ENCODE measurements at places on chromosomes 7 and 10. TPM values are rescaled to one million over a fixed set of nuclear protein-coding genes. Genes with fewer than 3 reads are reported as not detected.

DNA sequence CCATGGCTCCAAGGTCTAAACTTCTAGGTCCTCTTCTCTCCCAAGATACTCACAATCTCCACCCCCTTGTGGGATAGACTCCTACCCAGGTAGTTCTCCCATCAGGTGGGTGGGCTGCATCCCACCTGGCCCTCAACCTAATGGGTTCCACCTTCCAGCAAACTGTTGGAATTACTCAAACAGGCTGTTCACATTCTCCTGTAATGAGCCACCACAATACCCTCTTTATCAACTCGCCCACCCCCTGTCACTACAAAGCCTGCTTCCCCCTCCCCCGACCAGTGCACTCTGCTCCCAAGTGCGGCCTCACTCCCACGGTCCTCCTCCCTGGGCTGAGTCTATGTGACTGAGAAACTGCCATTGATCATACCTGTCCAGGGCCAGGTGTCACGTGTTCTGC, 10.4 kb upstream of the HTR5A start:
- H3K27ac ChIP-seq, result no peak overlapping the region
- H3K4me1 ChIP-seq, result no peaks in the 10 kb centered on the region
- H3K4me3 ChIP-seq, result no peak overlapping the region
- peaks cover 7% of the 10 kb centered on the region for H3K27me3 ChIP-seq

GRCh38 chr10:48417374-48417773, 110.9 kb downstream of the MAPK8 start:
- no peaks in the 10 kb centered on the region for H3K4me1 ChIP-seq
- H3K27ac ChIP-seq, result no peak overlapping the region
- H3K27me3 ChIP-seq, result no peaks in the 10 kb centered on the region
- DNase-seq, result no peak

- H3K27ac ChIP-seq, result no peak overlapping the region
- no peaks in the 10 kb centered on the region for H3K36me3 ChIP-seq
- no peak for DNase-seq
- no peak overlapping the region for H3K4me3 ChIP-seq
- no peaks in the 10 kb centered on the region for H3K27me3 ChIP-seq
Measured at GRCh38 chr7:48931481-48931880, 7.1 kb downstream of the CDC14C start.

DNA sequence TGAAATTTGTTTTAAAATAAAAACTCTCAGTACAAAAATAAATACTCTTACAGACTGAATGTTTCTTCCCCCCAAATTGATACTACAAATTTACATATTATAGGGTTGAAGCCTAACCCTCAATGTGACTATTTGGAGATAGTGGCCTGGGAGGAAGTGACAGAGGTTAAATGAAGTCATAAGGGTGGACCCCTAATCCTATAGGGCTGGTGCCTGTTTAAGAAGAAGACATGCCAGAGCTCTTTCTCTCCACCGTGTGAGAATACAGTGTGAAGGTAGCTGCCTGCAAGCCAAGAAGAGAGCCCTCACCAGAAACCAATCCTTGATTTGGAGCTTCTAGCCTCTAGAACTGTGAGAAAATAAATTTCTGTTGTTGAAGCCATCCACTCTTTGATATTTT, 67.6 kb downstream of the MCU start:
- H3K27ac ChIP-seq, result no peak overlapping the region
- no peak overlapping the region for H3K4me3 ChIP-seq
- H3K36me3 ChIP-seq, result peaks cover 8% of the 10 kb centered on the region
- no peak for DNase-seq
- H3K27me3 ChIP-seq, result no peaks in the 10 kb centered on the region
- H3K4me1 ChIP-seq, result peaks cover 9% of the 10 kb centered on the region

DNA sequence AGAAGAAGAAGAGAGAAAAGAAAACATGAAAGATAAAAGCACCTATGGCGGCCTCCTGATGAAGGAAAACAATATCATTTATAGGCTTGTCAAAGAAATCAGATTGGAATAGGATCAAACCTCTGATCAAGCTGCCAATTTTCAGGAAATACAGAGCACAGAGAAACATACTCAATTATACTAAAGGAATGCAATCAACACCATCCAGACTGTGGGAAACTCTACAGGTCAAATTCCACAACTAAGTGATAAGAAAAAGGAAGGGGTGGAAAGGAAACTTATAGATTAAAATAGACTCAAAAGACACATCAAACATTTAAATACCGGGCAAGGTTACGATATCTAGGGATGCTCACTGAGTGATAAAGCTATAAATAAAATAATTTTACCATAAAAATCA, 39.3 kb downstream of the AOAH start:
- H3K4me1 ChIP-seq, result peaks cover 85% of the 10 kb centered on the region
- H3K27ac ChIP-seq, result peak overlapping the region; percentile 90
- no peaks in the 10 kb centered on the region for H3K27me3 ChIP-seq
- no peak for DNase-seq
- H3K36me3 ChIP-seq, result peaks cover 43% of the 10 kb centered on the region

- peaks cover 2% of the 10 kb centered on the region for H3K27me3 ChIP-seq
- peak overlapping the region; percentile 78 for H3K4me3 ChIP-seq
- peaks cover 18% of the 10 kb centered on the region for H3K36me3 ChIP-seq
- peaks cover 34% of the 10 kb centered on the region for H3K4me1 ChIP-seq
- peak overlapping the region; percentile 95 for H3K27ac ChIP-seq
Measured at GRCh38 chr10:35208536-35208935, 81.9 kb downstream of the CREM start.

GRCh38 chr7:90933984-90934383, 330.2 kb upstream of the FZD1 start:
- DNase-seq, result no peak
- H3K27me3 ChIP-seq, result no peaks in the 10 kb centered on the region
- no peaks in the 10 kb centered on the region for H3K4me1 ChIP-seq
- H3K27ac ChIP-seq, result no peak overlapping the region

DNA sequence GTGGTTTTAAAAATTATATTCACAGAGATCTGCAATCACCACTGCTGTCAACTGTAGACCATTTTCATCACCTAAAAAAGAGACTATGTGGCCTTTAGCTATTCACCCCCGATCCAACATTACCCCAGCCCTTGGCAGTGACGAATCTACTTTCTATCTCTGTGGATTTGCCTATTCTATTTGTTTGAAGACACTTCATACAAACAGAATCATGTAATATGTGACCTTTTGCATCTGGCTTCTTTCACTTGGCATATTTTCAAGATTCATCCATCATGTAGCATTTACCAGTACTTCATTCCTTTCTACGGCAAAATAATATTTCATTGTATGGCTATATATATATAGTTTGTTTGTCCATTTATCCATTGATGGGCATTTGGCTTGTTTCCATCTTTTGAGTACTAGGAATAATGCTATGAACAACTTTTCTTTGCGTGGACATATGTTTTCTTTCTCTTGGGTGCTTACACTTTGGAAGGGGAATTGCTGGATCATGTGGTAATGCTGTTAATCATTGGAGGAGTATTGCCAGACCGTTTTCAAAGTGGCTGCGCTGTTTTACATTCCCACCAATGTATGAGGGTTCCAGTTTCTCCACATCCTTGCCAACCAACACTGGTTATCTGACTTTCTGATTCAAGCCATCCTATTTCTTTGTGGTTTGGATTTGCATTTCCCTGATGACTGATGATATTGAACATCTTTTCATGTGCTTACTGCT, 22.3 kb downstream of the ADAMTS14 start:
- no peak overlapping the region for H3K27ac ChIP-seq
- H3K4me3 ChIP-seq, result no peak overlapping the region
- no peaks in the 10 kb centered on the region for H3K27me3 ChIP-seq
- DNase-seq, result no peak

GRCh38 chr10:68423522-68423921, 16.4 kb upstream of the RUFY2 start:
- peaks cover 9% of the 10 kb centered on the region for H3K4me1 ChIP-seq
- peak overlapping the region; percentile 71 for H3K27ac ChIP-seq
- peak; percentile 47 for DNase-seq

- H3K4me1 ChIP-seq, result no peaks in the 10 kb centered on the region
- no peak for DNase-seq
- no peaks in the 10 kb centered on the region for H3K27me3 ChIP-seq
- H3K4me3 ChIP-seq, result no peak overlapping the region
Measured at GRCh38 chr7:134787720-134788119, 8.3 kb downstream of the CALD1 start.

DNA sequence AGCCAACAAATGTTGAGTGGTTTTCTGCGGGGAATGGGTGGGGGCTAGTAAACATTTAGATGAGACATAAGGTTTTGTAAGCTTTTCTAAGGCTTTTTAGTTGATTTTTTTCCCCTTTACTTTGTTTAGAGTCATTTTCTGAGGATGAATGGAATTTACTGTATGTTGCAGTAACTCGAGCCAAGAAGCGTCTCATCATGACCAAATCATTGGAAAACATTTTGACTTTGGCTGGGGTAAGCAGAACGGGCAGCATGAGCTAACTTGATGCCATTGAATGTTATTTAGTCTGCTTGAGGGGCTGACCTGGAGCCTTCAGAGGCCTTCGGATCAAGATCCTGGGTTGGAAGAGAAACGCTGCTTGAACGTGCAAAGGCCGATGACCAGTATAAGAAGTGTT, 37.3 kb downstream of the FBH1 start:
- H3K4me3 ChIP-seq, result no peak overlapping the region
- no peaks in the 10 kb centered on the region for H3K4me1 ChIP-seq
- H3K36me3 ChIP-seq, result peaks cover 41% of the 10 kb centered on the region
- H3K27ac ChIP-seq, result no peak overlapping the region
- H3K27me3 ChIP-seq, result no peaks in the 10 kb centered on the region
- no peak for DNase-seq

GRCh38 chr7:45593121-45593541, 19.0 kb downstream of the ADCY1 start:
- no peak for DNase-seq
- H3K27ac ChIP-seq, result no peak overlapping the region
- H3K36me3 ChIP-seq, result no peaks in the 10 kb centered on the region
- H3K4me1 ChIP-seq, result no peaks in the 10 kb centered on the region
- no peak overlapping the region for H3K4me3 ChIP-seq

DNA sequence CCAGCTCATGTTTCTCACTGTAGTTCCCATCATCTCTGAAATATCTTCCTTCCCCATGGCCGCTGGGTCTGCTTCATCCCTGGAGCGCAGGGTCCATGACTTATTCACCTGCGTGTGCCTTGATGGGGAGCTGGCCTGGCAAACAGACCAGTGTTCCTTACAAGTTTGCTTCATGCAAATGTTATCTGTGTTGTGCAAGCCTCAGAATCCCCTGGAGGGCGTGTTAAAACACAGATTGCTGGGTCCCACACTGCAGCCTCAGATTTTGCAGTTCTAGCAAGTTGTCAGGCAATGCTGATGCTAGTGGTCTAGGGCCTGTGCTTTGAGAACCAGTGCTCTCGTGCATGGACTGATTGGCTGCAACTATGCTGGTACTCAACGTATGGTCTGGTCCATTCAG, 7.2 kb upstream of the DMBT1 start:
- peaks cover 2% of the 10 kb centered on the region for H3K27me3 ChIP-seq
- H3K4me1 ChIP-seq, result peaks cover 2% of the 10 kb centered on the region
- no peak overlapping the region for H3K4me3 ChIP-seq
- H3K36me3 ChIP-seq, result no peaks in the 10 kb centered on the region
- H3K27ac ChIP-seq, result no peak overlapping the region
- no peak for DNase-seq

DNA sequence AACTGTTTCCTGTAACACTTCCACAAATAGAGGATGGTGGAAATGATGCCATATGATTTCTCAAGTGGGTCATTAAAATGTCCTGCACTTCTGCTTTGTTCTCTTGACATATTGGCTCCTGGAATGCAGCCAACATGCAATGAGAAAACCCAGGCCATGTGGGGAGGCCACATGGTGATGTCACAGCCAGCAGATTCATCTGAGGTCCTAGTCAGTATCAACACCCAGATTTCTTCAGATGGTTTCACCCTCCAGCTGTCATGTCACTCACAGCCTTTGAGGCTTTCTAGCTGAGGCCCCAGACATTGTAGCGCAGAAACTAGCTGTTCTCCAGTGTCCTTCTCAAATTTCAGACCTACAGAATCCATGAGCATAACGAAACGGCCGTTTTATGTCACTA, 102.3 kb upstream of the NUPR2 start:
- H3K27me3 ChIP-seq, result peaks cover 3% of the 10 kb centered on the region
- H3K4me3 ChIP-seq, result no peak overlapping the region
- H3K36me3 ChIP-seq, result no peaks in the 10 kb centered on the region
- H3K27ac ChIP-seq, result no peak overlapping the region
- no peak for DNase-seq
- no peaks in the 10 kb centered on the region for H3K4me1 ChIP-seq

GRCh38 chr10:132558516-132559413, 21.2 kb downstream of the INPP5A start:
- H3K36me3 ChIP-seq, result no peaks in the 10 kb centered on the region
- peaks cover 22% of the 10 kb centered on the region for H3K4me1 ChIP-seq
- H3K27ac ChIP-seq, result no peak overlapping the region
- no peak overlapping the region for H3K4me3 ChIP-seq

DNA sequence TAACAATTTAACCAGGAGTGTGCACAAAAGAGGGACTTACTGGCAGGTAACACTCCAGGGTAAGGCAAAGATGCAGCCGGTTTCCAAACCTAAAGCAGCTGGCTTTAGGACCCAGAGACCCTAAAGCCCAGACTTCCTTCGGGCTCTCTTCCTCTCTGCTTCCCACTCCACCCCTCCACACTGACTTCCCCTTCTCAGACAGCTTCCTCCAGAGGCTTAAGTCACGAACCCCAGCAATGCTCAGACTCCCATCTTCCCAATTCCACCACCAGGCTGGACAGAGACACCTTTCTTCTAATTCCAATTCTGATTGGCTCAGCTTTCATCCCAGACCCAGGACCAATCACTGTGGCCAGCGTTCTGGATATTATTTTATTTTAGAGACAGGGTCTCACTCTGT, 24.8 kb downstream of the STYXL1 start:
- H3K36me3 ChIP-seq, result peaks cover 13% of the 10 kb centered on the region
- H3K4me3 ChIP-seq, result no peak overlapping the region
- DNase-seq, result no peak
- H3K27ac ChIP-seq, result no peak overlapping the region
- H3K27me3 ChIP-seq, result no peaks in the 10 kb centered on the region

- H3K4me1 ChIP-seq, result no peaks in the 10 kb centered on the region
- H3K36me3 ChIP-seq, result no peaks in the 10 kb centered on the region
- no peak for DNase-seq
- no peak overlapping the region for H3K4me3 ChIP-seq
- H3K27me3 ChIP-seq, result no peaks in the 10 kb centered on the region
Measured at GRCh38 chr7:7104314-7104698, 78.0 kb upstream of the C1GALT1 start.

DNA sequence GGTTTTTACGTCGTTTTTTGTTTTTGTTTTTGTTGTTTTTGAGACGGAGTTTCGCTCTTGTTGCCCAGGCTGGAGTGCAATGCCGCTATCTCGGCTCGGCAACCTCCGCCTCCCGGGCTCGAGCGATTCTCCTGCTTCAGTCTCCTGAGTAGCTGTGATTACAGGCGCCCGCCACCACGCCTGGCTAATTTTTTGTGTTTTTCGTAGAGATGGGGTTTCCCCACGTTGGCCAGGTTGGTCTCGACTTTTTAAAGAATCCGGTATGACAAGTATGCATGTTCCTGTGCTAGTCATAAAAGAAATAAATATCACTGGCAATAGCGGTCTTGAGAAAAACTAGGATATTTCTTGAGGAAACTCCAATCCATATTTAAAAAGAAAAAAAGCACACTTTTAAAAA, 2.7 kb upstream of the ARL4A start:
- DNase-seq, result no peak
- peak overlapping the region; percentile 92 for H3K27ac ChIP-seq
- H3K4me3 ChIP-seq, result no peak overlapping the region

GRCh38 chr10:131591936-131592335, 280.4 kb upstream of the TCERG1L start:
- no peaks in the 10 kb centered on the region for H3K36me3 ChIP-seq
- H3K4me3 ChIP-seq, result no peak overlapping the region
- no peaks in the 10 kb centered on the region for H3K4me1 ChIP-seq
- no peaks in the 10 kb centered on the region for H3K27me3 ChIP-seq
- no peak for DNase-seq
- H3K27ac ChIP-seq, result no peak overlapping the region

Gene DRGX
- not detected for polyA plus RNA-seq

Gene TACC2
- polyA plus RNA-seq, result not detected

Gene KCND2
- not detected for polyA plus RNA-seq

Gene TMEM140
- polyA plus RNA-seq, result 14.5 TPM

Gene INA
- not detected for polyA plus RNA-seq
